ENCODE measurements at places on chromosomes 12 and 14. TPM values are rescaled to one million over a fixed set of nuclear protein-coding genes. Genes with fewer than 3 reads are reported as not detected.

KCNA1 gene
- not detected for polyA plus RNA-seq

POC1B gene
- polyA plus RNA-seq = 5.0 TPM

DNA sequence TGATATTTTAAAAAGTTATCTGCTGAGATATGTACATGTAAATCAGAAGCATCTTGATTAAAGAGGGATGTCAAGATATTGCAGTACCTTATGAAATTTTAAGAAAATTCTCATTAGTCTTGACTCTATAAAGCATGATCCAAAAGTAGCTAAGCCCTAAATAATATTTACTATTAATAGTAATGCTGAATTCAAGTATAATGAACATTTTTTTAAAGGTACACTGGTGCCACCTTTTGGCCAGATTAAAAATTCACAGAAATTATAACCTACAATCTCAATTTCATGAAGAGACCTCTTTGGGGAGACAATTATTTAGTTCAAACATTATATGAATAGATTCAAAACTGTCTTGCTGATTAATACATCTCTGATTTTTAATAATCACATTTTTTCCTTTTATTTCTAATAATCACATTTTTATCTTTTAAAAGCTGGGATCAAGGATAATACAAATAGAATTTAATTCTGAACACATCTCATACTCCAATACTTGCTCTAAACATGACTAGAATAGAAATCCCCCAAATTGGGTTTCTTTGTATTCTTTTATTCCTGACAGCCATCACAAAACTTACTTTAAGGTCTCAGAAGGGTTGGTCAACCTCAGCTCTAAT, 13.4 kb downstream of the AKAP5 start:
- DNase-seq = peak; percentile 37

- DNase-seq = peak; percentile 68
Observed at GRCh38 chr12:79776111-79776510, 85.3 kb upstream of the PAWR start.

- DNase-seq = no peak
Observed at GRCh38 chr12:5587711-5588121, 155.8 kb downstream of the NTF3 start.

DNA sequence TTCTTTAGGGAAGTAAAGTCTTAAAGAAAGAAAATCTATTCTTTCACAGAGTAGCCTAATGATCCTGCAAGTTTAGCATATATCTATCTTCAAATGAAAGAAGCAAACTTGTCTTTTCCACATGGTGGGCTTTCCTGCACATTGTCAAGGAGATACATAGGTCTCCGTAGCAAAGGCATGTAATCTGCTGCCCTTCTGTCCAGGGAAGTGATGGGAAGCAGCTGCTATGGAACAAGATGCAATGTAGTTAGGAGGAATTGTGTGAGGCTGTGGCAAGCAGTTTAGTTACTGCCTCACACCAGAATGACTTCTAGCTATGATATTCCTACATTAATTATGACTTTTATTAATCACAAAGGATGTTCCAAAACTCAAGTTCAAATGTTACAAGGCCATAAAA, 174.4 kb downstream of the PDZRN4 start:
- no peak for DNase-seq

DNA sequence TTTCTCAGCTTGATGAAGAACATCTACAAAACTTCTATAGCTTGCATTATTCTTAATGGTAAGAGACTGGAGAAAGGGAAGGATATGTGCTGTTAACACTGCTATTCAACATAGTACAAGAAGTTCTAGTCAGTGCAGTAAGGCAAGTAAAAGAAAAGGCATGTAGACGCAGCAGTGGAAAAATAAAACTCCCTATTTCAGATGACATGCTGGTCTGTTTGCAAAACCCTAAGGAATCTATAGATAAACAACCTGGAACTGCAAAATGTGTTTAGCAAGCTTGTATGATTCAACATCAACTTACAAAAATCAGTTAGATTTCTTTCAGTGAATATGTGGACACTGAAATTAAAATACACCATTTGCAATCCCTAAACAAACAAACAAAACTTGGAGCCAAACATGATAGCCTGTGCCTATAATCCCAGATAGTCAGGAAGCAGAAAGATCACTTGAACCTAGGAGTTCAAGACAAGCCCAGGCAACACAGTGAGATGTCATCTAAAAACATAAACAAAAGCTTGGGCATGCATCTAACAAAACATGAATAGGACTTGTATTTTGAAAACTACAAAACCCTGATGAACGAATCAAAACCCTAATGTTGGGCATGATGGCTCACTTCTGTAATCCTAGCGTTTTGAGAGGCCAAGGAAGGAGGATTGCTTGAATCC, 293.6 kb upstream of the RGS6 start:
- peak; percentile 75 for DNase-seq

DNA sequence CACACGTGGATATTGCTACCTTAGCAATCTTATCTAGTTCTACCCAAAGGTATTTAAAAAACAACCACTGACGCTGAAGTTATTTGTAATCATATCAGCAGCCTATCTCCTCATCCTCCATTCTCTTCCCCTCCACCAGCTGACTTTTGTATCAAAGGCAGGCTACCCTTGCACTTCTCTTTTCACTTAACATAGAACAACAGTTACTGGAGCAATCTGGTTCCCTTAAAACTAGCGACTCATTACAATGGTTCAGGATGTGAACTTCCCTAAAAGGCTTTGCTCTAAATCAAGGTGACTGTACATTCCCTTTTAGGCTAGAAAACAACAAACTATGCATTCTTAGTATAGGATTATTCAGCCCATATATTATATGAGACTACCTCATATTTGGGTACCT, 404.7 kb downstream of the APAF1 start:
- no peak for DNase-seq

- no peak for DNase-seq
Observed at GRCh38 chr12:4245446-4245845, 28.1 kb upstream of the CCND2 start.

Data from IMR-90 (cell line).